Lower lobe of right lung (tissue), 2 donors: ENCODE measurements at places on chromosomes 6 and 20. TPM values are rescaled to one million over a fixed set of nuclear protein-coding genes. Genes with fewer than 3 reads are reported as not detected.

MAP1LC3A gene
- total RNA-seq: 51.6 TPM

CD24 gene
- 33.1 TPM for total RNA-seq

TCP11 gene
- total RNA-seq: not detected

PPIL1 gene
- 14.4 TPM for total RNA-seq
